ENCODE measurements at places on chromosomes 12 and 14.

GRCh38 chr14:32004300-32004699, 72.8 kb upstream of the ARHGAP5 start:
- no peak for DNase-seq

GRCh38 chr12:27539191-27539631, 15.2 kb downstream of the PPFIBP1 start:
- DNase-seq: no peak

- no peak for DNase-seq
These were observed 4.0 kb upstream of the CPNE6 start for GRCh38 chr14:24067133-24068082.

DNA sequence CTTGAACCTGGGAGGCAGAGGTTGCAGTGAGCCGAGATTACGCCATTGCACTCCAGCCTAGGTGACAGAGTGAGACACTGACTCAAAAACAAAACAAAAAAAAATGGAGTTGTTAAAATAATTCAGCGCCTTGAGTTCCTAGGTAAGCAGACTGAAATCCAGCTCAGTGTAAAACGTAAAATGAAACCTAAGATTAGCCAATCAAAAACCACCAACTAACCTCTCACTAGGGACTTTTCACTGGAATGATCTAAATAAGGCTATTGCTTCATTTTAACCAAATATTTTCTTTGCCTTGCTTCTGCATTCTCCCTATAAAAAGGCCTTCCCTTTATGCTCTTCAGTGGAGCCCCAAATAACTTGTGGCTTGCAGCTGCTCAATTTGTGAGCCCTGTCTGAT, 91.6 kb upstream of the HIF1A start:
- no peak for DNase-seq

GRCh38 chr14:61125041-61125866, 144.2 kb downstream of the SLC38A6 start:
- DNase-seq: no peak

- no peak for DNase-seq
These were observed 4.5 kb upstream of the EEA1 start for GRCh38 chr12:92933606-92934005.

GRCh38 chr14:43438056-43438455, 1069.0 kb downstream of the FSCB start:
- DNase-seq: no peak

- DNase-seq: no peak
These were observed 78.9 kb downstream of the EMP1 start for GRCh38 chr12:13275241-13276085.

DNA sequence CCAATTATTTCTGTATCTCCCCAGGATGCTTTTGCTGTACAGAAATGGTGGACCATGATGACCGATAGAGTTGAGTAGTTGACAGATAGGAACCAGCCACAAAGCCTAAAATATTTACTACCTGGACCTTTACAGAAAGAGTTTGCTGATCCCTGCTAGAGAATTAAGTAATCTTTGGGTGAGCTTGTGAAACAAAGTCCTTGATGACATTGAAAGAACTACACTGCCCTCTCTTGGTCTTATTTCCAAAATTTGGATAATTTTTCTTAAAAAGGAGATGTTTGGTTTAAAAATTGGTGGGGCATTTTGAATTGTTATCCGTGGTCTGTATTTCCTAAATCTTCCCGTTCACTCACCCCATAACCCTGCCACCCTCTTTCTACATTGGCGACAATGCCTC, 13.7 kb upstream of the TCTN1 start:
- DNase-seq: peak; percentile 13

GRCh38 chr12:120139958-120140357, 23.4 kb upstream of the RAB35 start:
- DNase-seq: peak; percentile 49

DNA sequence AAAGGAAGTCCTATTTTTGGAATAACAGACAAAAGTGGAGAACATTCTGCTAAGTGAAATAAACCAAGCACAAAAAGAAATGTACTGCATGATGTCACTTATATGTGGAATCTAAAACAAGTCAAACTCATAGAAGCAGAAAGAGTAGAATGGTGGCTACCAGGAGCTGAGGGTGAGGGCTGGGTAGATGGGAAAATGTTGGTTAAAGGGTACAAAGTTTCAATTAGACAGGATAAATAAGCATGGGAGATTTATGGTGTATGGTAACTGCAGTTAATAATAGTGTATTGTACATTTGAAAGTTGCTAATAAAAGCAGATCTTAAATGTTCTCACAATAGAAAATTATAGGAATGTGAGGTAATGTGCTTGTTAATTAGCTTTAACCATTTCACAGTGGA, 12.8 kb downstream of the LUM start:
- no peak for DNase-seq

DNA sequence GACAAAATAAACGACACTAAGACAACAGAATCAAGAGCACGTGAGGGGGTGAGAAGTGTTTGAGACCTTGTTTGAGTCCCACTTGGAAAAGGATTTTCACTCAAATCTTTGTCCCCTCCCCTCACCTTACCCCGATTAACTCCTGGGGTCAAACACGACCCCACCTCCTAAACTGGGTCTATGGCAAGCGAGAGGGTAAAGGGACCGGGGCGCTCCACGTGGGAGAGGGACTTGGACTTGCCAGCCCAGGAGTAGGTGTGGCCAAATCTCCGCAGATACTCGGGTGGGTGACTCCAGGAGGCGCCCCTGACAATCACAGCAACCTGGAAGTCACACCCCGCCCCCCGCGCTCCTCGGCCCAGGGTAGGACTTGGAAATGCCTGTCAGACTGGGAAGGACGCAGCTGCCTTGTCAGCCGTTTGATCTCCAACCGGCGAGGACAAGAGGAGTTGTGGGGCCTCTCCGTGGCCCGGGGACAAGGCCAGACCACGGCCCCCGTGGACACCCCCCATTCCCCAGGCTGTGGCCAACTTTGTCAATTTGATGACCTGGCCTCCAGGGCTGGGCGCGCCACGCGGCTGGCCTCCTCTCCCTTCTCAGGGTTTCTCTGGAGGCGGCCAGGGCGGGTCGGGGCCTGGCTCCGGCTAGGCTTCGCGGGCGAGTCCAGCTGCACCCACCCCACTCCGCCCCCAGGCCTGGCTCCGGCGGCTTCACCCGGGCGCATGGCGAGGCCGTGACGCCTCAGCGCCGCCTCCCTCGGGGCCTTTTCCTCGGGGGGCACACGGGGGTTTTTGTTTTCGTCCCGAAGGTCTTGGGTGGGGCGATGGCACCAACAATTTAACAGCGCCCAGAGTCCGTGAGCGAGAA, 1.1 kb upstream of the BCL11B start:
- DNase-seq: peak; percentile 41

DNA sequence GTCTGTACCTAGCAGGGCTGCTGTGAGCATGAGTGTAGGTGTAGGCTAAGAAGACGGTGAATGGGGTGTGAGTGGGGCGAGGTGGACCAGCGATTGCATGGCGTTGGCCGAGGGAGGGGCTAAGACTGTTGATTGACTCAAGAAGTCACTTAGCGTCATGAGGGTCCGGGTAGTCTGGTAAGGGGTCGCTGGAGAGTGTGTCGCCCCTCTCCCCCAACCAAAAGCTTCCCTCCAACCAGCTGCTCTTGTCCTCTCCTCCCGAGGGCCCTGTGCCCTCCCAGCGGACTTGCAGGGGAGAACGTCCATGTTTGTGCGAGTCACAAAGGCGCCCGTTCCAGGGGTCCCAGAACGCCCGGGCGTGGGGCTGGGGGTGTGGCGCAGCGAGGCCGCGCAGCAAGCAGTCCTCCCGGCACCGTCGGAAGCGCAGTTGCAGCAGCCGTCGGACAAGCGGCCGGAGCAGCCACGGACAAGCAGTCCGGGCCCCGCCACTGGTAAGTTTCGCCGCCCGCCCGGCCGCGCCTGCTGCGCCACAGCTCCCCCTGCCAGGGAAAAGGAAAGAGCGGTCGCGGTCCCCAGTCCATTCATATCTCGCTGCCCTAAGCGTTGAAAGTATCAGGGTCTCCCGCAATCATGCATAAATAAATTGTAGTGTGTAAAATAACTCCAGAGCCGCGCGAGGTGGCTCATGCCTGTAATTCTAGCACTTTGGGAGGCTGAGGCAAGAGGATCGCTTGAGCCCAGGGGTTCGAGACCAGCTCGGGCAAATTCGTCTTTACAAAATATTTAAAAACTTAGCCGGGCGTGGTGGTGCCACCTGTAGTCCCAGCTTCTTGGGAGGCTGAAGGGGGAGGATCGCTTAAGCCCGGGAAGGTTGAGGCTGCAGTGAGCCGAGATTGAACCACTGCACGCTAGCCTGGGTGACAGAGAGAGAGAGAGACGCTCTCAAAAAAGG, at the start of gene CCDC63:
CCDC63 (plus strand) TSS at position 373 of the 952 bp plus-strand sequence. CDS start 5,968 bp downstream, outside the sequence.
- no peak for DNase-seq

DNA sequence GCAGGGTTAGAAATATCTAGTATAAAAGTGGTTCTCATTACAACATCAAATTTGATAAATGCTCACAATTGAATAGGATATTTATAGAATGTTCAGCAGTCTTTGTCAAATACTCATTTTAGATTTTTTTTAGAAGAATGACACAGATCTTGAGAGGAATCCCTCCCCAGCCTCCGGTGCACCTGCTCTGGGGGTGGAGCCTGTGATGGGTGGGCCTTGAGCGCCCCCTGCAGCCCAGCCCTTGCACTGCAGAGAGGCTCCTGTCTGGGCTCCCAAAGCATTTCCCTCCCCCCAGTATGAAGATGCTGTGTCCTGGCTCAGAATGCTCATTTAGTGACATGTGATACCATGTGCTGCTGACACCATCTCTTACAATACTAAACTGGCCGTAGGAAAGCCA, 792.3 kb downstream of the TMEM121 start:
- no peak for DNase-seq

DNA sequence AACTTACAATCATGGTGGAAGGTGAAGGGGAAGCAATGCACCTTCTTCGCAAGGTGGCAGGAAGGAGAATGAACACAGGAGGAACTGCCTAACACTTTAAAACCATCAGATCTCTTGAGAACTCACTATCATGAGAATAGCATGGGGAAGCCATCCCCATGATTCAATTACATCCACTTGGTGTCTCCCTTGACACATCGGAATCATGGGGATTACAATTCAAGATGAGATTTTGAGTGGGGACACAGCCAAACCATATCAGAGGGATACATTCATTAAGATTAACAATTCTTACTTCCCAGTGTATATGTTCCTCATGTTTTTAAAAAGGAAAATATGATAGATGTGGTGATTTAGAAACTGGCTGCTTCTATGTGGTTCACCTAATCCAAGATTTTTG, 117.9 kb downstream of the PDE3A start:
- no peak for DNase-seq
